ENCODE measurements at places on chromosomes 7 and 10.

DNA sequence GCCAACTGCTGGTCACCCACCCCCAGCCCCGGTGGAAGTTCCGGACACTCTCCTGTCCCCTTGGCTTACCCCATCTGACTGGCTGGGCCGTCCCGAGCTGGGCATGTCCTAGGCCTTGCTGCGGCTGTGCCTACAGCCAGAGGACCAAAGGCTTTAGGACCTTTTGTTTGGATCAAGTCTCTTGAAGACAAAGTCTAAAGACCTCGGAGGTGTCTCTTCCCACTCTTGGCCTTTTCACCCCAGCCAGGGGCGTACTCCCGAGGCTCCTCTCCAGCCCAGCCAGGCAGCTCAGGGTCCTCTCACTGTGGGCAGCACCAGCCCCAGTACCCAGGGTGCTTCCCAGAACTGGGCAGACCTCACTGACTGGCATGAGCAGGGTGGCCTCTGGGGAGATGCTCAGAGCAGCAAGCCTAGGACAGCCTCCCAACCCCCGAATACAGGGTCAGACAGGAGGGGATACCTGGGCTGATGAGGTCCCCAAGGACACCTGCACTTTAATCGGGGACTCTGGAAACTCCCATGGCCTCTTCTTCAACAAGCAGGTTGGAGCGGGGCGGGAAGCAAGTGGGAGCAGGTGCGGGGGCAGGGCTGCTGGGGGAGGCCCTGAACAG is 2.7 kb upstream of the PWWP2B start:
- no peak for DNase-seq

GRCh38 chr7:46237466-46237865 is 316.4 kb upstream of the IGFBP3 start:
- DNase-seq: no peak

- DNase-seq: no peak
Measured at GRCh38 chr10:92790440-92790839, 57.9 kb upstream of the EXOC6 start.

- no peak for DNase-seq
Measured at GRCh38 chr10:130372222-130372621, 236.0 kb downstream of the GLRX3 start.

GRCh38 chr7:124811341-124811740 is 45.7 kb upstream of the GPR37 start:
- DNase-seq: no peak

GRCh38 chr10:97920865-97921264 is 71.2 kb downstream of the GOLGA7B start:
- no peak for DNase-seq

GRCh38 chr10:3552281-3552680 is 232.7 kb downstream of the KLF6 start:
- DNase-seq: no peak

All from EH (cell line).